ENCODE measurements at places on chromosomes 5 and 9. TPM values are rescaled to one million over a fixed set of nuclear protein-coding genes. Genes with fewer than 3 reads are reported as not detected.

The PCDHGA12 gene
- not detected for total RNA-seq

The PGM5 gene
- total RNA-seq = not detected

The PCDHA9 gene
- not detected for total RNA-seq

The PRDM12 gene
- total RNA-seq = 0.43 TPM

The CAPSL gene
- total RNA-seq = not detected

The SLC46A2 gene
- total RNA-seq = not detected

The SETD9 gene
- total RNA-seq = 4.9 TPM

The TMEM252 gene
- not detected for total RNA-seq

The IL9 gene
- not detected for total RNA-seq

The WDR31 gene
- 0.95 TPM for total RNA-seq

The FBP2 gene
- total RNA-seq = not detected

Data from A549 treated with CORT108297 at 1 μM for 4 hours (cell line).